Subcutaneous preadipocyte (primary cell): ENCODE measurements at places on chromosomes 2 and 18. TPM values are rescaled to one million over a fixed set of nuclear protein-coding genes. Genes with fewer than 3 reads are reported as not detected.

Gene COL3A1
- 1,186 and 1,584 TPM in 2 replicates for total RNA-seq

Gene SFT2D3
- total RNA-seq, result 3.3 and 4.5 TPM in 2 replicates

Gene ACTG2
- total RNA-seq, result 0.73 TPM in 1 of 2 replicates, not detected in the other

Gene ELOA2
- total RNA-seq, result not detected in 2 replicates

Gene B3GNT2
- 7.3 and 13.1 TPM in 2 replicates for total RNA-seq

Gene BOLA3
- total RNA-seq, result 41.1 and 55.1 TPM in 2 replicates

Gene SCYGR4
- total RNA-seq, result not detected in 2 replicates

Gene PTGR3
- total RNA-seq, result 16.5 and 18.4 TPM in 2 replicates

Gene SCTR
- total RNA-seq, result not detected in 2 replicates

Gene TPO
- not detected in 2 replicates for total RNA-seq

Gene PRSS56
- total RNA-seq, result not detected in 2 replicates

Gene CYTIP
- not detected in 2 replicates for total RNA-seq

Gene SUMO1
- total RNA-seq, result 79.4 and 90.3 TPM in 2 replicates

Gene VIT
- 8.8 and 11.8 TPM in 2 replicates for total RNA-seq

Gene HOXD10
- total RNA-seq, result 2.7 TPM in 1 of 2 replicates, not detected in the other

Gene TTL
- 48.1 and 80.0 TPM in 2 replicates for total RNA-seq

Gene CCDC102B
- total RNA-seq, result 7.3 and 9.8 TPM in 2 replicates

Gene ERBB4
- under 0.01 TPM in 1 of 2 replicates, not detected in the other for total RNA-seq

Gene RSAD2
- 0.37 and 0.39 TPM in 2 replicates for total RNA-seq

Gene DNAH7
- 0.39 and 0.73 TPM in 2 replicates for total RNA-seq

Gene LRRC30
- not detected in 2 replicates for total RNA-seq

Gene CPS1
- 15.4 and 35.2 TPM in 2 replicates for total RNA-seq

Gene PLEKHH2
- total RNA-seq, result 4.0 and 4.3 TPM in 2 replicates

Gene NYAP2
- total RNA-seq, result not detected in 2 replicates

Gene SRD5A2
- total RNA-seq, result under 0.01 TPM in 1 of 2 replicates, not detected in the other
